ENCODE measurements at places on chromosomes 2 and 18. TPM values are rescaled to one million over a fixed set of nuclear protein-coding genes. Genes with fewer than 3 reads are reported as not detected.

Gene CLIP4
- 65.2 TPM for total RNA-seq

Gene TTC31
- 14.6 TPM for total RNA-seq

Gene UGT1A4
- not detected for total RNA-seq

Gene CDCA7
- 2.5 TPM for total RNA-seq

Gene POMC
- 1.0 TPM for total RNA-seq

Gene ATP8B1
- 40.2 TPM for total RNA-seq

Gene MEIS1
- 11.1 TPM for total RNA-seq

Gene SALL3
- total RNA-seq: not detected

Gene CXCR2
- not detected for total RNA-seq

Gene VWC2L
- total RNA-seq: not detected

Gene CCDC68
- total RNA-seq: 1.3 TPM

Gene CASP8
- total RNA-seq: 29.2 TPM

Gene UPP2
- total RNA-seq: 0.13 TPM

Gene DYNAP
- not detected for total RNA-seq

Gene BARD1
- 28.6 TPM for total RNA-seq
